Cardiac fibroblast (primary cell): ENCODE measurements at places on chromosomes 12 and 14.
A peak's percentile ranks its signal among the peaks of the same experiment; 100 is the strongest.

DNA sequence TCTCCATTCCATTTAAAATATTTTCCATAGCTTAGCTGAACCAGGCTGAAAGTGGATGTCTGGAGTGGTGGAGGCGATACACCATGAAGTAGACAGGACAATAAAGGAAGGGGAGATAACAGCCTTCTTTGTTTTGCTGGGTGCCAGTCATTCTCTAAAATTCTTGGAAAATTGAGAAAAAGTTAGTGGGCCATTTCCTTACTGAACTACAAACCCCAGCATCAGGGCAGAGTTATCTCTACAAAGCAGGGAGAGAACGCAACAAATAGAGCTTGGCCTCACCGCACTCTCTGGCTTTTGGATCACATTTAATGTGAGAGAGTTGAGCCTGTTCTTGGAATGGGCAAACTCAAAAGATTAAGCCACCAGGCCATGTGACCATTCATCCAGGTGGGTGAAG lies 41.2 kb upstream of the LRRC10 start:
- DNase-seq: no peak

DNA sequence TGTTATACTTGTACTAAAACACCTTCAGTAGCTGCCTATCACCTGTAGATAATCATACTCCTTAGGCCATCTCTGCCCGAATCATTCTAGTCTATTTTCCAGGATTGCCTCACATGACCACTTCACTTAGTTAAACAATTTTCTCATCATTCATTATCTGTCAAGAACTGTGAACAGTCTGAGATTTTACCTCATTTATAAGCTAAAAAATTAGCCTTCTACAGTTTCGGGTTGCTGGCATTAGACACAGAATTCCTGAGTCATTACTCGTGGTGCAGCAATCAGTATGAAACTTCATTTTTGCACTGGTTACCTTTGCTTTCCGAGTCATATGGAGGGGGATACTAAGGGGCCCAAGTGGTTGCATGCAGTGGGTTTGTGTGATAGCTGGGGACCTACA lies 57.6 kb upstream of the OTOGL start:
- DNase-seq: peak; percentile 55

DNA sequence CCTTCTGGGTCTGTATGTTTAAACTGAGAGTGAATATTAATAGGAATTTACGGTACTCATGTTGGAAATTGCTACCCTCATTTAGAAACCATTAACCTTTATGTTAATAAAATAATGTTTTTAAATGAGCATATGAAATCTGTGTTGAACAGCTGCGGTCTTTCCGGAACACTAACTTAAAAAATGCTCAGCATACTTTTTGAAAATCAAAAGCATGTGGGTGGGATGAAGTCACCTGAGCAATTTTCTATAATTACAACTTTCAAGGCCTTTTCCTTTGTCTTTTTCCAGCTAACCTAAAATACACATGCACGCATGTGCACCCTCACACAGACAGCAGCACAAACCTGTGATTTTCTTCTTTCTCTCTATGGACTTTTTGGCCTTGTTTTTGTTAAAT lies 39.8 kb downstream of the BORCS5 start:
- DNase-seq: no peak

DNA sequence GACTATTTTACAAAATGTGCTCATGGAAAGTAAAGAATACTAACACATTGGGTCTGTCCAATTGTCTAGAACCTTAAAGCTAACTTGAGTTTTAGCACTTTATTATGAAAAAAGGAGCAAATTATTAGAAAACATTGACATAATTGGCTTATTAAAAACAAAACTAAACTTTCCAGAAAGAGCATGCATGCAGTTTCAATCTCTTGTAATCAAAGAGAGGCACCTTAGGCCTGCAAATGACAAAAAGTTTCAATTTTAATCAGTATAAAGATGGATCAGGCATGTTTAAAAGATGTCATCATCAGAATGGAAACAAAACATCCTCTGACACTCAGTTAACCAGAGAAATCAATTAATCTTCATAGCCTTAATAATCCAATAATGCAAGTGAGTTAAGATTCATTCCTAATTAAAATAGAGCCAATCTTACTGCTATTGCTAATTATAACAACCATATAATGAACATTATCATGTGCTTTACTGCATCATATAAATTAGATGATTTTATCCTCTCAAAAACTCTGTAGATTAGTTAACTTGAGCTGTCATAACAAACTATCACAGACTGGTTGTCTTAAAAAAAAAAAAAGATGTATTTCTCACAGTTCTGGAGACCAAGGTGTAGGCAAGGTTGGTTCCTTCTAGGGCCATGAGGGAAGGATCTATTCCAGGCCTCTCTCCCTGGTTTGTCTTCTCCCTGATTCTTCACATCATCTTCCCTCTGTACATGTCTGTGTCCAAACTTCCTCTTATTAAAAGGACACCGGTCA lies 131.4 kb downstream of the RPAP3 start:
- DNase-seq: no peak

DNA sequence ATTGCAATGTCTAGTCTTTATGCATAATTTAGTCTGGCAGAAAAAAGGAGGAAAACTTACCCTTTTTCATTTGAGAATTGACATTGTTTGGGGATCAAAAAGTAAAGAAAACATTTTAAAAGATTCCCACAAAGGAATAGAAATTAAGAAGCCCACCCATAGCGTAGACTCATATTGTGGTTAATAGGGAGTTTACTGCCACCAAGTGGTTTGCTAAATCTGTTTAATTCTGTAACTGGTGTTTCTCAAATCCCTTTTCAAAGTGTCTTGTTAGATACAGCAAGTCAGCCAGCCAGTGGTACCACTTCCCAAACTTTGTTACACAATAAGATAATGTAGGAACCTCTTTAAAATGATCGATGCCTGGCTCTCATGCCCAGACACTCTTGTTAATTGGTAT lies 180.3 kb downstream of the IPO8 start:
- peak; percentile 64 for DNase-seq

DNA sequence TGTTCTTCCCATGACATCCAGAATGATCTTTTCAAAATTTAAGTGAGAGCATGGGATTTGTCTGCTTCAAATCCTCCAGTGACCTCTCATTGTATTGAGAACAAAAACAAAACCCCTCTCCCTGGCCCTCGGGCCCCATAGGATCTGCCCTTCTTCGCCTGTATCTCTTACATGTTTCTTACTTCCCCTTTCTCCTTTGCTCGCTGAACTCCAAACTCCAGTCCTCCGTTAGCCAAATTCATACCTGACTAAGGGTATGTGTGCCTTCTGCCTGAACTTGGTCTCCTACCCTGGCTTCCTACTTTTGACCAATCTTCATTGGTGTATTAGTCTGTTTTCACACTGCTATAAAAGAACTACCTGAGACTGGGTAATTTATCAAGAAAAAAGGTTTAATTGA lies 13.2 kb upstream of the TSPAN11 start:
- DNase-seq: no peak

- DNase-seq: no peak
Observed at GRCh38 chr12:121378736-121379135, 21.2 kb upstream of the RNF34 start.

DNA sequence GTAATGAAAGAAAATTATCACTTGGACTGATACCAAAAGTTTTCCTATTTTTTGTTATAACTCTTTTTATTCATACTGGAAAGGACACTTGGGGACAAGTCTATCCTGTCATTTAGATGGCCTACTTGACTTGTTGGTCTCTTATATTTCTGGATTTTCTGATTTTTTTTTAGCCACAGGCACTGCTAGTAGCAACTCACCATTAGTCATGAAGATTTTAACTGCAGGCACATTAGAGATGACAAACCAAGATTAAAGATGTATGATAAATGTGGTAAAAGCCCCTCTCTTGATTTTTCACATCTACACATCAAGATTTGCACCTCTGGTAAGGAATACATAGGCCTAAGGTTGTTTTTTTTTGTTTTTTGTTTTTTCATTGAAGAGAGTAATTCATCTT lies 217.0 kb downstream of the SLC25A21 start:
- DNase-seq: no peak

DNA sequence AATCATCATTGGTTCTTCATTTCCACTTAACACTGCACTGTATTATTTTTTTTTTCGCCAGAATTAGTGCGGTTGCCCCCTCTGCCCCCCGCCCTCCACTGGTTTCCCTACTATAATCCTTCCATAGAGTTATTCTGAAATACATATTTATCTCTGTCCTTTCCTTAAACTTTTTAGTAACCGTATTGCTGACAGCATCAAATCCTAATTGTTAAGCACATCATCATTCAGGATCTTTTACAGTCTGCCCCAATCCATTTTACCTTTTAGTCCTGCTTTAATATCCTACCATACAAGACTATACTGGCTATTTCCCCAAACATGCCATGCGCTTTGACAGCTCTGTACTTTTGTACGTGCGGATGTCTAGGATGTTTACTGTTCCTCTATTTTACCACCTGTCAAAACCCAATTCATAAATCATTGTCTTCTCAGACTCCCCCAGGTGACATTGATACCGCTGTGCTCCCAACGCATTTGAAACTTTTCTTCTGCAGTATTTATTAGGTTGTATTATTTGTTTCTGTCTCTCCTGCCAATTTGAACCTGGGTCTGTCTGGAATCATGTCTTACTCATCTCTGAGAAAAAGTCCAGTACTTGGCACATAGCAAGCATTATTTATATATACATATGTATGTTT lies 1.0 kb downstream of the FGFR1OP2 start:
- DNase-seq: peak; percentile 45

DNA sequence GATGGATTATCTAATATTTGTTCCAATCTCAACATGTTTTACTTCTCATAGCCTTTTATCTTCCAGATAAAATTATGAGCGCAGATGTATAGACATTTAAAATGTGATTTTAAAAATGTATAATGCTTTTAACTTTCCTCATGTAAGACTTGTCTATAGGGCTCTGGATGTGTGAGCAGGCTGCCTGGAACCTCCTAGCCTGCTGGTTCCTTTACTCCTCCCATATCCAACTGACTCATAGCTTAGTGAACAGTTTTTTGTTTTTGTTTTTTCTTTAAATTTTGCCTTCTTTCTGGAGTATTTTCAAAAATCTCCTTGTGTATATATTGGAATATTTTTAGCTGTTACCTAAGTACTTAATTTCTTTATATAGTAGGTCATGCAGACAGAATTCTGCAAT lies 115.4 kb downstream of the PDE3A start:
- DNase-seq: peak; percentile 69

- DNase-seq: no peak
Observed at GRCh38 chr14:98328496-98328895, 943.5 kb downstream of the BCL11B start.

DNA sequence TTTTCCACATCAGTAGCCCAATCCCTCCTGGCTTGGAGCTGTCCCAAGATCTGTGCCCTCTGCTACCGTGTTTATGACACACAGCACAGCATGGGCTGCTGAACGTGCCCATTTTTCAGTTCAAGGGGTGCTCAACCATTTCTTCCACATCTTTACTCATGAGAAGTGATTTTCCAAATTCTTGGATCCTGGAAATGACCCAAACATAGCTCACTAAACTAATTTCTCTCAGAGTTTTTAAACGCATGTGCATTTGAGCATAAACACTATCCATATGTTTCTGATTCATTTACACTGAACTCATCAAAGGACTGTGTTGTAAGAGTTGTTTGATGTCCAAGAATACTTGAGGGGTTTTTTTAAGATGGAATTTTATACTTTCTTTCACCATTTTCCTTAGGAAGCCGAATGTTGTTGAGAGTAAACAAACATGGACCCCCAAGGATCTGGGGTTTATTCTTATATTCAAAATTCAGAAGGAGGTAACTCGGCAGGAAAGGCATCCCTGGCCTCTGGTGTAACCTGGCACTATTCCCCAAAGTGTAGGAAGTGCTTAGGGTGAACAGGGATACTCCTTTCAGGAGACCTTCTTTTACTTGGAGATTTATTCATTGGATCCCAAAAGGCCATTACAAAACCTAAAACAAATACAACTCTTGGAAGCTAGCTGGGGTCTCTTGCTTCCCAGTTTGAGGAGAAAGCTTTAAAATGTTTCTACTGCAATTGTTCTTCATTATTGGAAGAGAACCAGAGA lies 215.0 kb downstream of the BMP4 start:
- no peak for DNase-seq

- DNase-seq: no peak
Observed at GRCh38 chr12:18943200-18943599, 186.3 kb upstream of the PLEKHA5 start.

DNA sequence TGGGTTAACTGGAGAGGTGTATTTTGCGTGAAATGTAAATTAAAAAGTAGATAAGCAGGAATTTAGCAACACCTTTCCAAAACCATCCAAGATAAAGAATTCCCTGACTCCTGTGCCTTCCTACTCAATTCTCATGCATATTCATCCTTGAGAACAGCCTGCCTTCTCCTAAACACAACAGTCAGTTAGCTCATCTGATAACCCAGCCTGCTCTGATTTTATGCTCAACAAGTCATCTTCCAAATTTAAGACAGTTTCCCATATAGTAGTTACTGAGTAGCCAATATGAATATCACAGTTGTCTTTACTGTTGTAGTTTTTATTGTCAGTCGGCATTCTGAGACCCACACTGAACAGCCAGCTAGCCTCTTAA lies 27.1 kb downstream of the CPNE8 start:
- DNase-seq: no peak

DNA sequence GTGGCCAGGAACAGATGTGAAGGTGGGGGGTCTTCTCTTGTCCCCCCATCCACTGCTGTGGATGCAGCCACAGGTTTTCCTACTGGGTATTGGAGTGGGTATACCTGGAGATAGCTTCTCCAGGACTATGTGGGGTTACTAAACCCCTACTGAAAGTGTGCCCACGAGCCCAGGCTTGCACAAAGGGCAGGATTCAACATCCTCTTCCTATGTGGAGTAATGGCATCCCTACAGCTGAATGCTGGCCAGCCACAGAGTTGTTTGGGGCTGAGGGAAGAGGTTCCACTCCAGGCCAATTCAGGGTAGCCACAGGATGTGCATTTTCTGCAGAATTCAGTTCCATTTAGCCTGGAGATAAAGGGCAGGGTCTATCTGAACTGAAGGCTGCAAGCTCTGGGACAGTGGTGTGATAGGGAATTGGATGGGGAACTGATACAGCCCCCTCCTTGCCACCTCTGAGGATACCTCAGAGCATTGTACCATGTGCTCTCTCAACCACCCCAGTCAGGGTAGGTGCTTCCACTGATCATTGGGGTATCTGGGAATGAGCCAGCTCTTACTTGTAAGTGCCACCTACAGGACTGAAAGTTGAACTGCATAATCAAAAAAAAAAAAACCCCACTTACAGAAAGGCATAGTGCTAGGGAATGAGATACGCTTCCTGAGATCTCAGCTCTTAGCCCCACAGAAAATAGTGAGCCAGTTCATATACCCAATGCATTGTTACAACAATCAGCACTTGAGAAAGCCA lies 187.1 kb downstream of the KITLG start:
- peak; percentile 43 for DNase-seq

GRCh38 chr12:1805441-1806081 lies 14.8 kb upstream of the LRTM2 start:
- DNase-seq: no peak

DNA sequence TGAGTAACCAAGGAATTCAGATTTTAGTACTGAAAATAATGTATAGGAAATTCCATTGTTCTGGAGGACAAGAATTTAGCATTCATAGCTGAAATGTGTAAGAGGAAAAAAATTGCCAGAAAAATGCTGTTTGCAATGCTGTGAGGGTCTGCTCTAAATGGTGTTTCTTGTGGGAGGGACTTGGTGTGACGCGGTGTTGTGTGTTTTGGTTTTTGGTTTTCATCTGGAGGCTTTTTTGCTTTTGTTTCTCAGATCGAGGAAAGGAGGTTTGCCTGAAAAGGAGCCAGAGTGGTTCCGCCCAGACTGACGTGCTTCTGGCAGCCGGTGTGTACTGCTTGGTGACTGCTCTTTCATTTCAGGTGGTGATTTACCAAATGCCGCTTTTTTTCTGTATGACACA lies 211.8 kb upstream of the HMGA2 start:
- peak; percentile 90 for DNase-seq

- DNase-seq: peak; percentile 69
Observed at GRCh38 chr14:49972131-49972671, 79.3 kb downstream of the ARF6 start.

GRCh38 chr14:32232481-32232880 lies 29.4 kb upstream of the RNU6-8 start:
- no peak for DNase-seq
